NCI-H1092 treated with DMSO at 0.1 percent for 48 hours (cell line): ENCODE measurements at places on chromosomes 1 and 21.

DNA sequence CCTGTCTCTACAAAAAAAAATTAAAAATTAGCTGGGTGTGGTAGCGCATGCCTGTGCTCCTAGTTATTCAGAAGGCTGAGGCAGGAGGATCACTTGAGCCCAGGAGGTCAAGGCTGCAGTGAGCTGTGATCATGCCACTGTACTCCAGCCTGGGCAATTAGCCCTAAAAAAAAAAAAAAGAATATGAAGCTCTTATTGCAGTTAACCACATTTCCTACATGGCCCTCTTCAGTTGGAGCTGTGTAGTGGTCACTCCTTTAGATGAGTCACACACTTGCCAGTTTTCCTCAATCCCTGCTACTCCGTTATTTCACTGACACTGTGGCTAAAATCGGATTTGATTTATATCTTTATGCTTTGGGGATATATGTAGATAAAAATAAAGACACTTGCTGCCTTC lies 11.8 kb downstream of the NFYC start:
- DNase-seq = no peak

- no peak for DNase-seq
Observed at GRCh38 chr1:208918160-208918559, 665.4 kb upstream of the CAMK1G start.

DNA sequence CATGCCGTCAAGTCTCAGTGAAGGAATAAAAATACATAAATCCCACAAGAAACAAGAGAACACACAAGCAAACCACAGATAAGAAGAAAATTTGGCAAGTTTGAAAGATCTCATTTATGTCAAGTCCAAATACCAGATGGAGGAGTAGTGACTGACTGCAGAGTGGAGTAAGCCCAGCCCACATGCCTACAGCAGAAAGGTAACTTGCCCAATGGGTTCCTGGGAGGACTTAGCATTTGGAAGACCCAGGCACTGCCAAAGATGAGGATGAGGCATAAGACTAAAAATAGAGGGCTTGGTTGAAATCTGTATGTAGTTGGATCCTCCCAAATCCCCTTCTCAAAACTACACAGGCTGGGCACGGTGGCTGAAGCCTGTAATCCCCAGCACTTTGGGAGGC lies 70.8 kb downstream of the ZNF648 start:
- no peak for DNase-seq

GRCh38 chr21:44984792-44985440 lies 45.1 kb downstream of the SLX9 start:
- no peak for DNase-seq

- no peak for DNase-seq
Observed at GRCh38 chr21:28937737-28938136, 54.9 kb downstream of the LTN1 start.

DNA sequence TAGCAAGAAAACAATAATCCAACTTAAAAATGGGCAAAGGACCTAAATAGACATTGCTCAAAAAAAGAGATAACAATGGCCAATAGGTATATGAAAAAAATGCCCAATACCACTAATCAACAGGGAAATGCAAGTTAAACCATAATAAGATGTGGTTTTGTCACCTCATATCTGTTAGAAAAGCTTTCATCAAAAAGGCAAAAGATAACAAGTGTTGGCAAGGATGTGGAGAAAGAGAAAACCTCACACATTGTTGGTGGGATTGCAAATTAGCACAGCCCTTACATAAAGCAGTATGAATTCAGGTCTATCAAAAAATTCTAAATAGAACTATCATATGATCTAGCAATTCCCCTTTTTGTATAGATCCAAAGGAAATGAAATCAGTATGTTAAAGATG lies 387.2 kb upstream of the DUSP10 start:
- no peak for DNase-seq

DNA sequence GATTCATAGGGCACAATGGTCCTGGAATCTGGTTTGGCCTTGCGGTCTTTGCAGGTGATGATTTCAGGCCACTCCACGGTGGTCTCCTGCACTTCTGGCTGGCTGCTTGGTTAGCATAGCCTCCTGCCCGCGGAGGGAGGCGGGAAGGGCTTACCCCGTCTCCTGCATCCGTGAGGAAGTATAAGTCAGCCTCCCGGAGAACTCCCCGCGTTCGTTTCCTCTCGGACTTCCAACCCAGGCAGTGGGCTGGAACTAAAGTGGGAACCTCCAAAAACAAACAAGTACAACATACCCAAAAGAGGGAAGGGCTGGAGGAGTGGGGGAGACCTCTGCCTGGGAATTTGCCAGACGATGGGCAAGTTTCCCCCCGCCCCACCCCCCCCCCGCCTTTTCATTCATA lies 939 bp upstream of the CCN1 start:
- DNase-seq = no peak

DNA sequence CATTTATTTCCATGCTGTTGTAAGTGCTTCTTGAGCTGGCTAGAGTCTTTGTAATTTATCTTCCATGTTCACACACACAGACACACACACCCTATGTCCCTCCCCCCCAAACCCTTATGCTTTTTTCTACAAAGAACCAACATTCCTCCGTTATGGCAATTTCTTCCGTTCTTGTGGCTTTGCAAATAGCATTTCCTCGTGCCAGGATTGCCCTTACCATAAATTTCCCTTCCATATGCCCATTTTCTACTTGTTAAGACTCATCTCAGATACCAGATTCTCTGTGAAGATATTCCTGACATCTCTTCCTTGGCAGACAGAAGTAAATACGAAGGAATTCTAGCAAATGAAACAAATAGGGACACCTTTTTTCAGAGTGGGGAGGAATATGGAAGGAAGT lies 26.0 kb downstream of the RALGPS2 start:
- no peak for DNase-seq

- DNase-seq = no peak
Observed at GRCh38 chr1:207910591-207911354, at the start of gene CD34. Gene CD34 (minus strand): TSS chr1:207911125. CDS start chr1:207911080, 45 bp downstream.

- DNase-seq = peak; percentile 59
Observed at GRCh38 chr1:235417086-235417697, 50.0 kb downstream of the TBCE start.

DNA sequence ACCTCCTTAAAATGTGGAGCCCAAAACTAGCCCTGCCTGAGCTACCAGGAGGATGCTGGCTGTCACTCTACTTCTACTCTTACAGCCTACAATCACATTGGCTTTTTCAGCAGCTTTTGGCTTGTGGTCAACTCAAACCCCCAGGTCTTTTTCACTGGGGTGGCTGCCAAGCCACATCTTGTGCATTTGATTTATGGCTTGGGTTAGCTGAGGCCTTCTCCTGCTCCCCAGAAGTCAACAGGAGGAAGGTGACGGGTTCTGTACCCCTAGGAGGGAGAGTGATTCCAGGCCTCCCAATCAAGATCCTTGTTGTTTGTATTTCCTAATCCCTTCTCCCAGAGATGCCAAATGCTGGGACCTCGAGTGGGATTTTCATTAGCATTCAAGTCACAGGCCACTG lies 124.3 kb downstream of the LACTBL1 start:
- peak; percentile 29 for DNase-seq

- no peak for DNase-seq
Observed at GRCh38 chr1:63827411-63828321, 53.8 kb downstream of the ROR1 start.

DNA sequence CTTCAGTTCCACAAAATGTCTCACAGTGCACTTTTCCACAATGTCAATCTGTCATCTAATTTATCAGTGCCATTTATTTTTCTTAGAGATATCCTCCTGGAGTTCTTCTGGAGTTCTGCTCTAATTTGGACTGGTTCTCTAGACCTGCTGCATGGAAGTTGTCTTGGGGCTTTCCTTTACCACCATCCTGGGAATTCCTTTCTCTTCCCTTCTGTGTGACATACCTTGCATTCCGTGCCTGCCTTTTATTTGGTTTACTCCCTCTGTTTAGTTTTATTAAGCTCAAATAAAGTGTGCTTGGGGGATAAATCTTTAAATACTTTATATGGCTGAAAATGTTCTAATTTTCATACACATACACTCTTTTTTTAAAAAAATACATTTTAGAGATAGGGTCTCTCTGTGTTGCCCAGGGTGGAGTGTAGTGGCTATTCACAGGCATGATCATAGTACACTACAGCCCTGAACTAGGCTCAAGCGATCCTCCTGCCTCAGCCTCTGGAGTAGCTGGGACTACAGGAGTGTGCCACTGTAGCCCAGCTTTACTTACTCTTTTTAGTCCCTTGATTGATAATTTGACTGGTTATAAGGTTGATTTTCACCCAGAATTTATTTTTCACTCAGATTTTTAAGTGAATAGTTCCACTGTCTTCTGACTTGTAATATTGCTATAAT lies 14.4 kb downstream of the MTF2 start:
- no peak for DNase-seq

DNA sequence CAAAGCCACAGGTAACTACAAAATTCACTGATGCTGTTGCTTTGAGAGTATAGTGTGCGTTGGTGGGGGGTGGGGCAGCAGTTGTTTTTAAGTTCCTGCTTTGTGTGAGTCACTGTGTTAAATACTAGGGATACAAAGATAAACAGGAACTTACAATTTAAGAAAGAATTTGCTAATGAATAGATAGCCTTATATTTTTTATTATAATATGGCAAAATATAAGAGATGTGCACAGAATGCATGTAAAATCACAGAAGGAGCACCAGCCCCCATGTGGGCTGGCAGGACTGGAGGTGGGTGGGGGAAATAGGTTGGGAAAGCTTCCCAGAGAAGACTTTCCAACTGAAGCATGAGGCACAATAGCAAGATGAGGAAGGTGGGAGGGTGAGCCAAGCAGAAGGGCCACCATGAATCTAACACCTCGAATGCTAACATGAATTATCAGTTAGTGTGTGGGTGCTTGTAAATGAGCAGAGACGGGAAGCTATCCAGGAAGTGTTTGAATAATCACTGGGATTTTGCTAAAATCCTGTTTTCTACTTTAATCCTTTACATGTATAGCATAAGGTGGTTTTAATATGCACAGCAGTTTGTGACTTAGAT lies 57.0 kb upstream of the RAVER2 start:
- DNase-seq = no peak

- DNase-seq = no peak
Observed at GRCh38 chr1:5351366-5351765, 640.9 kb downstream of the NPHP4 start.

DNA sequence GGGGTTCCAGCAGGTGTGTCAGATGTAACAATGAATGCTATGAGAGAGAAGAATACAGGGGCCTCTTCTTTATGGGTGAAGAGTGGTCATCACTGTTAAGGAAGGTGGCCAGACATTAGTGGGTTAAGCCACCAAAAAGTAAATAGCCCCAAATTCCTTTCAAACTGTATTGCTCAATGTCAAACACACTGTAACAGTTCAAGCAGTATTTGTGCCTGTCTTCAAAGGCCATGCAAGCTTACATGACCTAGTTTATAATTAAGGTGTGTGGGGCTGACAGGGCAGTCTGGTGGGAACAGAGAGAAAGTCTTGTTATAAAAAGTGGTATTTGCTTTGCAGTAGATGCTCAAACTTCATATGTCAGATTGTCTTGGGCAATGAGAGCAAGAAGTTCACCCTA lies 18.5 kb downstream of the CHIT1 start:
- DNase-seq = no peak

DNA sequence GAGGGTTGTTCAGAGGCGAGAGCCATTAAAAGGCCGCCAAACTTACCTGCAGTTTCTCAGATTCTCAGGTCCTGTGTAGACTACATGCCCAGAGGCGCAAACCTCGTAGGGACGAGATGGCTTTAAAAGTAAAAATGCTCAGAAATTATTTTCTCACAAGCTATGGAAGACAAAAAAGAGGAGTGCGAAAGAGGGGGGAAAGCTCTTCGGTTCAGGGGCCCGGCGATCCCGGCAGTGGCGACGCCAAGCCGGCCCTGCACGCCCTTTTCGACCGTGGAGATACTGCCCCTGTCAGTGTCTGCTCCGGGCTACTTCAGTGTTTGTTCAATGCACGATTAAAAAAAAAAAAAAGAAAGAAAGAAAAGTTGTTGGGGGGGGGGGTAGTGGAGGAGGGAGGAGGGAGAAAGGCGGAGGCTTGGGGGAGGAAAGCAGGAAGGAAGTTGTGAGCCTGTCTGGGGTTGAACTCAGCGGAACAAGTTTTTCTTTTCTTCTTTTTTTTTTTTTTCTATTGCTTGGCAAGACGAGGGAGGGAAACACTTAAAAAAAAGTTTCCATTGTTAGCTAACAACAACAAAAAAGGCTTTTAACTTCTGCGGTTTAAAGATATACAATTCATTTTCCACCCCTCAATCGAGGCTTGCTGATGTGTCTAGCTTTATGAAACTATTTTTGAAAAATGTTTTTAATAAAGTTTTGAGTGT lies at the start of gene ITPKB:
TSS of gene ITPKB (minus strand) at position 288 of the 701 bp plus-strand sequence. CDS start 1,824 bp downstream, outside the sequence.
- no peak for DNase-seq

- no peak for DNase-seq
Observed at GRCh38 chr21:44021064-44021463, 9.0 kb downstream of the TRAPPC10 start.

GRCh38 chr1:75394386-75395139 lies 216.4 kb downstream of the SLC44A5 start:
- DNase-seq = no peak

GRCh38 chr1:48472638-48473037 lies 634 bp upstream of the SPATA6 start:
- no peak for DNase-seq

DNA sequence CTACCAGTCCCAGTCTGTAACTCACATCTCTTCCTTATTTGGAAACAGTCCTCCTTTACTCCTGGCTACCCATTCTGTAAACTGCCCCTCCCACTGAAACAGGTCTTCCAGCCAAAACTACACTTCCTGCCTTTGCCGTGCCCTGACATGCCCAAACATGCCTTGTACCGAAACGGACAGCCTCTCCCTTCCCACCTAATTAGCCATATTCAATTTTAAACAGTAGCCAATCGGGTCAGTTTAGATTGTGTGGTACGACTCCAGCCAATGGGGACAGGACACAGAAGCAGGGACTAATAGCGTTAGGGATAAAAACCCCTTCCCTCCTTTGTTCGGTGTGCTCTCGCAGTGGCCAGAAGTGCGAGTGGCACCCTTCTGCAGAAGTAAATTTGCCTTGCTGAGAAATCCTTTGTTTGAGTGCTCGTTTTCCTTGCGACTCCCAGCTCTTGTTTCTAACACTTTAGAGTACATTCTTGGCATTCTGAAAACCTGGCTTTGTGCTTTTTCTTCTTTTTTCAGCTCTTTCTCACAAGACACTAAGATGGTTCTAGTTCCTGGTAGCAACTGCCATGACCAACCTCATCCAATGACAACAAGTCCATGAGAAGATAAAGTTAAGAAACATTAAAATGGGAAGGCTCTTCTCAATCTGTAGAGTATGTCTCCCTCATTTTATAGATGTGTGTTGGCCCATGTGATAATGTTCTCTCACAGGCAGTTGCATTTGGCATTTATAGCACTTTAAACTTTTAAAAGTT lies 325.1 kb upstream of the GREM2 start:
- DNase-seq = no peak

DNA sequence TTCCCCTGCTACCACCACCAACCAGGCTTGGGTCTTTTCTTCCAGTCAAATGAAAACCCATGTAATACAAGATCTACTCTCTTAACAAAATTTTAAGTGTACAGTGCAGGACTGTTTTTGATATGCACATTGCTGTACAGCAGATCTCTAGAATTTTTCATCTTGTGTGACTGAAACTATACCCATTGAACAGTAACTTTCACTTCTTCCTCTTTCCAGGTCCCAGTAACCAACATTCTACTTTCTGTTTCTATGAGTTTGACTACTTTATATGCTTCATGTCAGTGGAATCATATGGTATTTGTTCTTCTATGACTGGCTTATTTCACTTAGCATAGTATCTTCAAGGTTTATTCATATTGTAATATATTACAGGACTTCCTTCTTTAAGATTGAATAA lies 45.3 kb upstream of the PLPPR4 start:
- DNase-seq = no peak
